ENCODE measurements at places on chromosomes 6 and 20.
A peak's percentile ranks its signal among the peaks of the same experiment; 100 is the strongest.

DNA sequence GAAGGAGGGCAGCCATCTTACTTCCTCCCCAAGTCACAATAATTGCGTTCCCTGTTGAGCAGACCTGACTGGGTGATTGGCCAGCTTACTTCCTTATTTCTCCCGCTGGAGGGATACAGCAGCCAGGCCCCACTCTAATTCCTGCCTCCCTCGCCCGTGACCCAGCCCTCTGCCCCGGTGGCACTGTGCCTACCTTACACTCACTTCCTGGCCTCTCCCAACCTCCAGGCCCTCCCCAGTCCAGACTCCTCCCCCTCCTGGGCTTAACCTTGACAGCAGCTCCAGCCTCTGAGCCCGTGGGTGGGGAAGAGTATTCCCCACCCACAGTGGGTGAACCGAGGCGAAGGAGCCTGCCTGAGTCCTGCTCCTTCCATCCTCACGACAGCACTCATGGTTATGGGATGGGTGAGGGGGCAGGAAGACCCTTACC lies 3.0 kb downstream of the BAK1 start:
- DNase-seq, result peak; percentile 55

- no peak for DNase-seq
Measured at GRCh38 chr6:89611666-89612065, 26.9 kb downstream of the LYRM2 start.

DNA sequence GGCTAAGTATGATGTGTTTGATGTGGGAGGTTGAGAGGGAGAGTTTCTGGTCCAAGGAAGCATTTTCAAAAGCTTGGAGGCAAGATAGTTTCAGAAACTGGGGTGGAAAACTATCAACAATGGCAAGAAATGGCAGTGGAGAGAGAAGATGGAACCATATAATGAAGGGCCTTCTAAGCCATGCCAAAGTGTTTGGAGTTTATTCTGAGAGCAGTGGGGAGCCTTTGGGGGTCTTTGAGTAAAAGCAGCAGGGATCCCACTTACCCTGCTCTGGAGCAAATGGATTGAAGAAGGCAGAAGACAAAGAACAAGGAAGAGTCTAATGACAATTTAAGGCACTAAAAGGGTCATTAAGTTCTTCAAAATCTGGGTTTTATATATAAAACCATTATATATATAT lies 538.9 kb downstream of the UTRN start:
- DNase-seq, result no peak

GRCh38 chr6:79250107-79250514 lies 15.6 kb upstream of the HMGN3 start:
- peak; percentile 10 for DNase-seq

GRCh38 chr6:35080821-35081425 lies 60.2 kb downstream of the TCP11 start:
- no peak for DNase-seq

Measured in activated CD4-positive, alpha-beta T cell treated with anti-CD3 and anti-CD28 coated beads for 4 hours (primary cell).